ENCODE measurements at places on chromosomes 1 and 21.

- DNase-seq: peak; percentile 78
Observed at GRCh38 chr1:37851782-37852210, 7.6 kb downstream of the MTF1 start.

- peak; percentile 82 for DNase-seq
Observed at GRCh38 chr1:150186789-150187559, 37.3 kb downstream of the PLEKHO1 start.

DNA sequence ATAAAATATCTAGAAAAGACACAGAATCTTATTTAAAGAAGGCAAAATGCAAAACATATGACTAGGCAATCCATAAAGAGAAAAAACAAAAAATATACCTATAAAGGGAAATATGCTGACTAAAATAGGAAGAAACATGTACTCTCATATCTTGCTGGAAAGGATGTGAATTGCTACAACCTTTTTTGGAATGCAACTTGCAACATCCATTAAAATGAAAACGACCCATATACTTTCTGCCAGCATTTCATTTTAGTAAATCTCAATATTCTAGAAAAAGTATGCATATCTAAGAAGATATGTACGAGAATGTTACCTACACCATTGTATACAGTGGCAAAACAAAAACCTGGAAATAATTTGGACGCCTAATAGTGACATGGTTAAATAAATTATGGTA, 56.6 kb downstream of the EDEM3 start:
- DNase-seq: no peak

DNA sequence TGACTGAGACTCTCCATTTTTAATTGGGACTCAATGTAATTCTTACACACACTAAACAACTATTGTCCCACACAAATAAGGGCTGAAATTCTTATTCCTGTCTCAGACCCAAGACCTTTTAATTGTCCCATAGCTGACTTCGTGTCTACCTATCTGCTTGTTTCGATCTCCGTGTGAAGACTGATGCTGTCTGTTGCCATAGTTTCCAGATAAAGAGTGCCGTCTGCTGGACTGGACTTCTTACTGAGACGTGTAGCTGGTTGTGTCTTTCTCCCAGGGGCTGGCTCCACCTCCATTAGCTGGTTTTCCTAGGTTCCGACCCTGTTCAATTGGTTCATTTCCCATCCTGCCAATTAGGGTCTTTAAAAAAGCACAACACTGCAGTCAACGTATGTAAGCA, 235.3 kb upstream of the PLXNA2 start:
- no peak for DNase-seq

DNA sequence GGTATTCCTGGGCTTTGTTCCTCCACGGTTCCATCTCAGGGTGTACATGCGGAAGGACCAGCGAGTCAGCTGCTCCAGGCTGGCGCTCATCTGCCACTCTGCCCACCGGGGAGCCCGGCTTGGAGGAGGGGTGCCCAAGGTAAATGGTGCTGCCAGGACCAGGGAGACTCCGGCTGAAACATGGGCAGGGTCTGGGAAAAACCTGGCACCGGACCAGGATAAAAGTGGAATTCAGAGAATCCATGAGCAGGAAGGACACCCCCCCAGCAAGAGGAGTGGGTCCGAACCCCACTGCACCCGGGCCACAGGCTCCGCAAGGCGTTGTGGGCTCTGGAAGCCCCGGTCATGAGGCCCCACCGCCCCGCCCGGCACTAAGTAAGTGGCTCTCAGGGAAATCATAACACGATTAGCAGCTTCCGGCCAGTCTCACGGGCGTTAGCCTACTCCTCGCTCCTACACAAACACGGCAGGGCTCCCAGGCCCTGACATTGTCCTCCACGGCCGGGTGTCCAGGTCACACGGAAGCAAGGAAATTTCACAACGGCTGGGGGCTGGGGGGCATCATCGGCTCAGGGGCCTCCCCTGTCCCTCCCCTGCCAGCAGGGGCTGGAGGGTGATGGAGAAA, 21.1 kb downstream of the MEGF6 start:
- no peak for DNase-seq

DNA sequence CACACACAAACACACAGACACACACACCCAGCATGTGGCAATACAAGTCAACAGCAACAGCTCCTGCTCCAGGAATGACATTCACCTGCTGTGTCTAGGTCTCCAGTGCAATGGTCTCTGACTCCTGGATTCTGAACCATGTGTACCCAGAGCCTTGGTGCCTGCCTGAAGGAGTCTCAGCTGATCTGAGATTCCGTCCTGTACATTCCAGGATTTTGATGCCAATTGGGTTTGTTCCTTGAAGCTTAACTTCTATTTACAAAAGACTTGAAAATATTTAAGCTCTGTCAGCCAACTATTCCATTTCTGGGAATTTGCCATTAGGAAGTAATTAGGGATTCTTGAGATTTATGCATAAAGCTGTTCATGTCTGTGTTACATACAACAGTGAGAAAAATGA, 85.4 kb upstream of the LRRC8D start:
- no peak for DNase-seq

GRCh38 chr1:9453779-9454418, 85.4 kb upstream of the SLC25A33 start:
- no peak for DNase-seq

DNA sequence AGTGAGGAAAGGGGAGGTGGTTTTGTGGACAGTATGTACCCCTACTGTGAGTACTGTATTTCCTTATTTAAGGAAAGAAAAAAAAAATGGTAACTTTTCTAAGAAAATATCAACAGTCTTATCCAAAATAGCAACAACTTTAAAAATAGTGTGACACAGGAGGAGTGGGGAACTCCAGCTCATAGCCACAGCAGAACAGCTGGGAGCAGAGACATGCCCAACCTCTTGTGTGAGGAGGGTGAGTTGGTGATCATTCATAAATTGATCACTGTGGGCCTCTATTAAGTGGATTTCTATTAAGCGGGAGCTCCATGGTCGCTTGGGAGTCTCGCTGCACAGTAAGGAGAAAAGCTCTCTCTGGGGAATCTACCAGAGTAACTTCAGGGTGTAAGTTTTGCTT, 158.8 kb upstream of the DUSP10 start:
- no peak for DNase-seq

GRCh38 chr21:36654324-36654723, 44.6 kb upstream of the SIM2 start:
- DNase-seq: no peak

DNA sequence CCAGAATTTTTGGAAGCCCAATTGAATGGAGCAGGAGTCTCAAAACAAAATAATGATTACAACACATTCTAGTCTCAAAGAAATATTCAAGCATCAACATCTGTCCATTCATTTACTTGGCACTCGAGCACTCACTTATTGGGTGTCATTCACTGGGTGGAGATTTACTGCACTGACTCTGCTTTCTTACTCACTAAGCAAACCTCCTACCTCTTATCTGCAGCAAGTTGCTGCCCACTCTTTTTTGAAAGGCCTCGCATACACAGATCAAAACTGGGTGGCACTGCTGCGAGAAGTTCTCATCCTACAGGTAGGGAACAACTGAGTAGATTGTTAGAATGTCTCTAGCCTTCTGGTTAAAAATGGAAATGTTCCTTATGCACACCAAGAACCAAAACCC, 18.0 kb downstream of the RHBDL2 start:
- no peak for DNase-seq

GRCh38 chr1:156367383-156368156, 1.4 kb upstream of the RHBG start:
- no peak for DNase-seq

DNA sequence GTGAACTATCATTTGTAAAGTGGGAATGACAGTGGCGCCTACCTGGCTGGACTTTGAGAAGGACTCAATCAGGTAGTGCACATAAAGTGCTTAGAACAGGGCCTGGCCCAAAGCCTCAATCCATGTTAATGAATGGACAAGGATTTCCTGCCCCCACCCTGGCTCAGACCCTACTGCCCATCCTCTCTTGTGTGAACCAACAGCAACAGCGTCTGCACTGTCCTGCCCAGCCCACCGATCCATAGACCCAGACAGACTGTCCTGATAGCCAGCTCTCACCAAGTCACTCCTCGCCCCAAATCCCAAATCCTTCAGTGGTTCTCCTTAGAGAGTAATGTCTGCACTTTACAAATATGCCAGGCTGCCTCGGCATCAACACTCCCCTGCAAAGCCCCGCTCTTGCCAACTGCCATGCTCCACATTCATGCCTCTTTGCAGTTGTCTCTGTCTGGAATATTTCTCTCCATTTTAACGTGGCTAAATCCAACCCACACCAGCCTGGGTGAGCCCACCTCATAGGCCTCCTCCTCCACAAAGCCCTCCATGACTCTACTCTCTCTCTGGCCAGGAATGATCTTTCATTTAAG, 157.6 kb upstream of the EDN2 start:
- no peak for DNase-seq

DNA sequence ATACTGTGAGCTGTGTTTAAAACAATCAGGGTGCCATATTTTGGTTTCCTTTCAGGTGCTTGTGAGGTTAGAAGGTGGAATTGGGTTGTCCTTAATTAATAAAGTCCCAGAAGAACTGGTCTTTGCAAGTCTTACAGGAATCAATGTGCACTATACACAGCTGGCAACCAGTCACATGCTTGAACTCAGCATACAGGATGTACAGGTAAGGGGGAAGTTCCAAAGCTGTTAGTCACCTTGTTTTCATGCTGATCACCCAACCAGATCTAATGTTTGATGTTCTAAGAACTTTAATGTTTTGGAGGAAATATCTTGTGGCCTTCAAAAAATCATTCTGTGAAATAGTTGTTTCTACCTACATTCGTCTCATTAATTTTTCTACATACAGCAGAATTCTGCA, 156.3 kb downstream of the VPS13D start:
- no peak for DNase-seq

DNA sequence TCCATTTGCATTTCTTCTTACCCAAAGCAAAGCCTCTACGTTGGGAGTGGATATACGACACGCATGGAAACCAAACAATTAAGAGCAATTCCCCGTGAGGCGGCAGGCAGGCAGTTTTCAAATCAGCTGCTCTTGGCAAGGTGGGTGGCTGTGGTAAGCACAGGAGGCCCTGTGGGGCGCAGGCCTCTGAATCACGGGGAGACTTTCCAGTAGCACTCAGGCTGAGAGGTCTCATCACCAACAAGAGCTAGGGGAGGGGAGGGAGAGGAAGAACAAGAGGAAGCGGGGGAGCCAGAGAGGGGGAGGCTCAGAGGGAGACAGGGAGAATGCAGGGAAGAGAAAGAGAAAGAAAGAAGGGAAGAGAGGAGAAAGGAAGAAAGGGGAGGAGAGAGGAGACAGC, 56.4 kb downstream of the MT1HL1 start:
- no peak for DNase-seq

GRCh38 chr1:65395887-65396612, 24.4 kb upstream of the LEPR start:
- peak; percentile 51 for DNase-seq

DNA sequence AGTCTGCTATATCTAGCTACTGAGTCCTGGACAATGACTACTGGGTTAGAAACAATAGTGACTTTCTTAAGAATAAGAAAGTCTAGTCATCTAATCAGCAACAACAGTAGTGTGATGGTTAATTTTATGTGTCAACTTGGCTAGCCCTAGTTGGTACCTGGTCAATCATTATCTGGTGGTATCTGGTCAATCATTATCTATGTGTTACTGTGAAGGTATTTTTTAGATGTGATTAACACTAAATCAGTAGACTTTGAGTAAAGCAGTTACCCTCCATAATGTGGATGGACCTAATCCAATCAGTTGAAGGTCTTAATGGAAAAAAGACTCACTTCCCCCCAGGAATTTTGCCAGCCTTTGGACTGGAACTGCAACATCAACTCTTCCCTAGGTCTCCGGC, 312.6 kb downstream of the SIPA1L2 start:
- DNase-seq: no peak

- peak; percentile 91 for DNase-seq
Observed at GRCh38 chr1:160575112-160575664, 4.1 kb downstream of the CD84 start.

DNA sequence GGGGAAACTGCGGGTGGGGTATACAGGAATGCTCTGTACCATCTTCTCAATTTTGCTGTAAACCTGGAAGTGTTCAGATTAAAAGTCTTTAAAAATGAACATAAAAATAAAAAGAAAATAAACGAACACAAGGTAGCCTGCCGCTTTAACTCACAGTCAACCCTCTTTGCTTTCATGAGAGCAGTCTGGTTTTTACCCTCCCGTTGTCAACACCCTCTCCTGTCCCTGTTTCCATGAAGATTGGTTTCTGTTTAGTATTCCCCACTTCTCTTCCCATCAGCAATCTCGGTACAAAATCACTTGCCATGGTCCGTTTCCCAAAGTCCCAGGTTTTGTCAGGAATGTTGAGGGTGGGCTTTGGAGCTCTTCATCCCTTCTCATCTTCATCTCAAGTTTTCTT, 28.8 kb downstream of the MT1HL1 start:
- DNase-seq: no peak
